ENCODE measurements at places on chromosomes 4 and X.
A peak's percentile ranks its signal among the peaks of the same experiment; 100 is the strongest.

- no peak for DNase-seq
Measured at GRCh38 chr4:159153669-159154068, 50.8 kb downstream of the RAPGEF2 start.

DNA sequence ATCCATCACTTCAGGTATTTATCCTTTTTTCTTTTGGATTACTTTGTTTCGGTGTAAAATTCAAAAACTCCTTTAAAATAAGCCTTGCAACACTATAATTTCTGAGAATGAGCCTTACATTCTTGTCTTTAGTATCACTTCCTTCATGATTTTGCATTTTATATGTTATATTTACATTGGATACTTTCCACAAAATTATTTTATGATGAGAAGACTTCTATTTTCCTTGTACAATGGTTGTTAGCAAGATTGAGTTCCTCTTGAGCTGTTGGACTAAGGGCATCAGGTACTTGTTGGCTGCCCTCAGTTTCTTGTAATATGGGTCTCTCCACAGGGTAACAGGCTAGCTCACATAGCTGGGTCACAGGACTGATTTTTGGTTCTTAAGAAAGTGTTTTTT lies 22.7 kb upstream of the HPGDS start:
- peak; percentile 51 for DNase-seq

DNA sequence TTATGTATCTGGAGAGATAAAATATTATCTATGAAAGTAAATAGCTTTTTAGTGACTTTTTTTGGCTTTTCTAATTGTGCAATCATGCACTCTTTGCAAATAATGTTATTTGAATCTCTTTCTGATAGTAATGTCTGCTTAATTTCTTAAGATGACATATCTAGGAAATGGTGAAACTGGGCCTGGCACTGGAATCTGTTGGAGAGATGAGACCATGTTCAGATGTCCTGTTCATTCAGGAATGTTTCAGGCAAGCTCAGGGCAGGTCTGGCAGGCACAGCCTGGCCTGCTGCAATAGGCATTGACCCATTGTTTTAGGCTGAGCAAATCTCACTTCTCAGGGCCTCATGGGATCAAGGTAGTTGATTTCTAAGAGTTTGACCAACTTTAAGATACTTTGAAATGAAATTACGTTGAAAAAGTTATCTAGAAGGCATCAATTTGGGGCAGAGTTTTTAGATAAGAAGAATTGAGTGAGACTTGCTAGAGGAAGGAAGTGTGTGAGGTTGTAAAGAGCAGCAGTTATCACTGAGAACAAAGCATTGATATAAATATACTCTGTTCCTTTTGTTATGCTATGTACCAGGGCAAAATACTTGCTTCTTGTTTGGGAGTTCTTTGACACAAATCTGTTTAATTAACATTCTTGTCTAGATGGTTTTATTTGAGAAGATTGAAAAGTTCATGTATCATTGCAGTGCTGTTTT lies 133.0 kb upstream of the LEF1 start:
- no peak for DNase-seq

DNA sequence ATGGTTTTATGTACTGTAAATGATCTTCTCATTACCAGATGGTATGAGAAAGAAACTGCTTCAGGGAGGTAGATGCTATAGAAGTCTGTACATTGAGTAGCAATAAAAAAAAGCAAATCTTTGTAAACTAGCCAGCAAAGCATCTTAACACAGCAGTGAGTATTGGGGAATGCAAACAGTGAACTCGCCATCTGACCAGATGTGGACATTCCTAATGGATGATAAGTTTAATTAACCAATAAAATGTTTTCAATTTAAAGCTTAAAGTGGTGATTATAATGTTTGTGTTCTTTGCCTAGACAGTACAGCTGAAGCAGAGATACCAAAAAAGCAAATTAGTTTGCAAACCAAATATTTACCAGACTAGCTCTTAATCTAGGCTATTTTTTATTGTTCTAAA lies 1144.2 kb downstream of the FAT4 start:
- peak; percentile 52 for DNase-seq

- DNase-seq, result no peak
Measured at GRCh38 chrX:131025336-131025735, 32.8 kb upstream of the ARHGAP36 start.

Data from fibroblast of skin of scalp (primary cell).